ENCODE measurements at places on chromosomes 5 and 9.

GRCh38 chr9:137815256-137816255 is 62.0 kb upstream of the CACNA1B start:
- DNase-seq: no peak

GRCh38 chr5:116441223-116441622 is 133.4 kb downstream of the SEMA6A start:
- no peak for DNase-seq

DNA sequence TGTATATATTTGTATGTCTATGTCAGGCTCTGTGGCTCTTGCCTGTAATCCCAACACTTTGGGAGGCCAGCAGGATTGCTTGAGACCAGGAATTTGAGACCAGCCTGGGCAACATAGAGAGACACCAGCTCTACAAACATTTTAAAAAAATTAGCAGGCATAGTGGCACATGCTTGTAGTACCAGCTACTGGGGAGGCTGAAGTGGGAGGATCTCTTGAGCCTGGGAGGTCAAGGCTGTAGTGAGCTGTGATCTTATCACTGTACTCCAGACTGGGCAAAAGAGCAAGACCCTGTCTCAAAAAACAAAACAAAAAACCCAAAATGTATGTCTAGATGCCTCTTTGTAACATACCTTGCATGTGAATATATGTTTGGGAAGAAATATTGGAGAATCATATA is 15.8 kb downstream of the ARRDC3 start:
- DNase-seq: no peak

GRCh38 chr5:66143473-66144073 is 527 bp upstream of the SREK1 start:
- DNase-seq: no peak

- DNase-seq: no peak
Measured at GRCh38 chr9:12516573-12516972, 176.6 kb upstream of the TYRP1 start.

DNA sequence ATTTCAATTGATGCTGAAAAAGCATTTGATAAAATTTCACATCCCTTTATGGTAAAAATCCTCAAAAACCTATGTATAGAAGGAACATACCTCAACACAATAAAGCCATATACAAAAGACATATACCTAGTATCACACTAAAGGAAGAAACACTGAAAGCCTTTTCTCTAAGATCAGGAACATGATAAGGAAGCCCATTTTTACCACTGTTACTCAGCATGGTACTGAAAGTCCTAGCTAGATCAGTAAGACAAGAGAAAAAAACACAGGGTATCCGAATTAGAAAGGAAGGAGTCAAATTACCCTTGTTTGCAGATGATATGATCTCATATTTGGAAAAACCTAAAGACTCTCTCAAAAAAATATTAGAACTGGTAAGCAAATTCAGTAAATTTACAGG is 350.2 kb upstream of the PDE4D start:
- no peak for DNase-seq

GRCh38 chr5:36689225-36689624 is 82.8 kb downstream of the SLC1A3 start:
- no peak for DNase-seq

GRCh38 chr5:132410451-132411303 is 41.2 kb downstream of the SLC22A5 start:
- peak; percentile 92 for DNase-seq

DNA sequence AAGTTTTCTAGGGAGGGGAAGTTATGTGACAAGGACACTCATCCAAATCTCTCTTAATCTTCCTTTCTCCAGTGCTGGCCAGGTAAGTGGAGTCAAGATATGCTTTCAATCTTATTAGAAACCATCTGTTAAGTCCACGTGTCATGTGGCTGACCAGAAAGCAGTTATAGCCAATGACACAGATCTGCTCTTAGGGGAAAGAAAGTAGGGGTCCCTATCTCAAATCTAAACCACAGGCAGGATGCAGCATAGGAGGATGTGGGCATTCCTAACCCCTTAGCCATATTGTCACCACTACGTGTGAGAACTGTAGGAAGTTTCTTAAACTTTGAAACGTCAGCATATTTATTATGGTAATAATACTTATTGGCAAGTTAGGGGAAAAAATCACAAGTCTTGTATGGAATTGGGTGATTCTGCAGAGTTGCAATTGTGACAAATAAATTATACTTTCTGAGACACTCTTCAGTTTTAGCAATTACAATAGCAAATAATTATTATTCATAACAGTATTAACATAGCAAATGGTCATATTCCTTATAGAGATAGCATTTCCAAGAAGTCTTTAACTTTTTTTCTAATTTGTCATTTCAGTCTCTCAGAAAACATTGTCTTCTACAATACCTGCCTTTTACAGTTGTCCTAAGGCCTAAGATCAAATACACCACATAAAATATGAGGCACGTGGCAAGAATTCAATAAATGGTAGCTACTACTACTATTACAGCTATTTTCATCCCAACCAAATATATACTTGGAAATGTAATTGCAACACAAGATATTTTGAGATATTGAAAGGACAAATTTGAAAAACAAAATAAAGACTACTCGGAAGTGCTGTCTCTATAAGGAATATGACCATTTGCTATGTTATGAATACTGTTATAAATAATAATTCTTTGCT is 236.9 kb downstream of the PDE4D start:
- no peak for DNase-seq

DNA sequence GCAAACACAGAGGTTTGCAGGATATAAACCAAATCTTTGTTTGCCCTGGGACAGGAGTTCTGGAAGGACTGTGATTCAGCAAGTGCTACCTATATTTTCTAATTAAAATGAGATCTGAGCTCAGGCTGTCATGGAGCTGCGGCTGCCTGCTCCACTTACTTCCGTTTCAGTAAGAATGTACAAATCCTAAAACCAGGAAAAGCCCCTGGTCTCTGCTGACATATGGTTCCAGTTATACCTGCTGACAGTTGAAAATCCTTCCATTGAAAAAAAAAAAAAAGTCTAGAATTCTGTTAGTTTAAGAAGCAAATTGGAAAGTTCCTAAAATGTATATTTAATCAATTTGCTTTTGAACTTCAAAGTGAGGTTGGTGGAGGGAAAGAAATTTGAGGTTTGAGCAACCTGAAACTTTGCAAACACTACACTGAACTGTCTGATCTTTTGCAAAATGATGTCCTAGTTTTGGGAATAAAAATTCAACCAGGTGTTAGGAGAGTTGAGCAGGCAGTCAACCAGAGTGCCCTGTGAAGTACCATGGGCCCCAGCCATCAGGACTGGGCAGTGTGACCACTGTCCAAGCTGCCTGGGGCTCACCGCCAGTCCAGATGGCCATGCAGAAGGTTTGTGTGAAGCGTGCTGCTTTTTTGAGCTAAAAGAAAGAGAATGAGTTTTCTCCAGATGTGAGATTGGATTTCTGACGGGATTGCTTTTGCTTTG is 50.6 kb downstream of the SHB start:
- DNase-seq: no peak

- peak; percentile 30 for DNase-seq
Measured at GRCh38 chr5:6827526-6828219, 114.4 kb downstream of the TENT4A start.

DNA sequence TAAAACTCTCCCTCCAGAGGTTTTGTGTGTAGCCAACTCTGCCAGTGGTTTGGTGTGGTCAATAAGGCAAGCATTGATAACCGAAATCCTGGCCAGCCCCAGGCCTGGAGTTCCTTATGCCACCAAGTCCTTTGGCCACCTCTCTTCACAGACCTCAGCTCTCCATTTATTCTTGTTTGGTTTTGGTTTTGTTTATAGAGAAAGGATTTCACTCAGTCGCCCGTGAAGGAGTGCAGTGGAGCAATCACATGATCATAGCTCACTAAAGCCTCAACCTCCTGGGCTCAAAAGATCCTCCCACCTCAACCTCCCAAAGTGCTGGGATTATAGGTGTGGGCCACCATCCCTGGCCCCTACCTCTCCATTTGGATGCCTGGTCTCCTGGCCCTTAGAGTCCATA is 55.4 kb upstream of the PPARGC1B start:
- no peak for DNase-seq

GRCh38 chr5:138504799-138505198 is 38.2 kb downstream of the ETF1 start:
- no peak for DNase-seq

DNA sequence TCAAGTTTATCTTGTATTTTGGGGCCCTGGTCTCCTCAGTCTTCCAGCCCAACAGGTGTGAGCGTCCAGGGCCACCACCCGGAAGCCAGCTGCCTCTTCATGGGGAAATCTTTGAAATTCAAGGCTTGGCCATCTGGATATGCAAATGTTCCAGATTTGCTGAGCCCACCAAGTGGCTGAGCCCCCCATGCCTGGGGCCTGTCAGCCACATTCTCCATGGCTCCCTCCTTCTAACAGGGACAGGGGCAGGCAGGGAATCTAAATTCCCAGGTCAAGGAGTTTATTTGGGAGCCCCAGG is 14.2 kb upstream of the CXXC5 start:
- no peak for DNase-seq

- DNase-seq: no peak
Measured at GRCh38 chr9:133844881-133845410, 106.8 kb upstream of the SARDH start.

DNA sequence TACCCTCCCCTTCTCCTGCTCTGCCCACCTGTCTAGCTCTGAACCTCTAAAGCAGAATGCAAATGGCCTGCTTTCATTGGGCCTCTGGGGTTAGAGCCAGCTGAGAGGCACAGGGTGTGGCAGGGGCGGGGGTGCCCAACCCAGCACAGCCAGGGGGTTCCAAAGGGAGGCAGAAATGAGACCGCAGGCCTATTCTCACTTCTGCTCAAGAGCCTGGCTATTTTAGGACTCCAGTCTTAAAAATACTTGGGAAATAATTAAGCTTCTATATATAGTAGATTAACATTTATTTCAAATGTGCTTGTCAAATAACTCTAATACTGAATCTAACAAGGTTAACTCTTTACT is 5.7 kb downstream of the QSOX2 start:
- no peak for DNase-seq

DNA sequence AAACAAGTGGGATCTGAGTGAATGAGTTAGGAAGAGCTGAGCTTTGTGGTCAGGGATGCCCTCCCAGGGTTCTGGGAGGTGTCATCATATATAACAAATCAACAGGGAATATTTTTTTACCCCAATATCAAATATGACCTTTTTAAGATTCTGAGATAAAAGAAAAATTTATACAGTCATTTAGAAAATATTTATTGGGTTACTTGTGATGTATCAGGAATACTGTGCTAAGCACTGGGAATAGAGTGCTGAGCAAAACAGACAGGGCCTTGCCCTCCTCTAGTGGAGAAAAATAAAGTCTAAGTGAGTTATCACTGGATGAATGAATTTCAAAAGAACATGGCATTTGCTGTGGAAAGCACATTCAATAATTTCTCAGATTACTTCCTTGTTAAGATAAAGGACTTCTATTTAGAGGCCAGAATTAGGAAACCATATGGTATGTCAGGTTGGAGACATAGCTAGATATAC is 102.9 kb downstream of the BOD1 start:
- DNase-seq: no peak

DNA sequence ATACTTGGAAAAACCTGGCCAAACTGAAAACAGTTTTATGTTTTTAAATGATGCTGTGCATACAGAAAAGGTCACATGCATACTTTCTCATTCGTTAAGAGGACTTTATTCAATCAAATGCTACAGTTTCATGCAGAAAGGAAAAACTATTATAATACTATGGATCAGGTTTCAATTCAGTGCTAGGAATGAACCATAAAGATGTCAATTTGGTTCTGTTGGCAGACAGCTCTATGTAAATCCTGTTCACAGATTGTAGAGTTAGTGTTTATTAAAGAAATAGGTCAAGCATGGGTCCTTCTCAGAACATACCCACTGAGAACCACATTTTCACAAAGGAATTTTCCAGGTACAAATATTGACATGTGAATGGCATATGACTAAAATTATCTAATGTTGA is 57.1 kb downstream of the RETREG1 start:
- DNase-seq: no peak

GRCh38 chr5:137604348-137605095 is 105.4 kb upstream of the SPOCK1 start:
- DNase-seq: peak; percentile 25

DNA sequence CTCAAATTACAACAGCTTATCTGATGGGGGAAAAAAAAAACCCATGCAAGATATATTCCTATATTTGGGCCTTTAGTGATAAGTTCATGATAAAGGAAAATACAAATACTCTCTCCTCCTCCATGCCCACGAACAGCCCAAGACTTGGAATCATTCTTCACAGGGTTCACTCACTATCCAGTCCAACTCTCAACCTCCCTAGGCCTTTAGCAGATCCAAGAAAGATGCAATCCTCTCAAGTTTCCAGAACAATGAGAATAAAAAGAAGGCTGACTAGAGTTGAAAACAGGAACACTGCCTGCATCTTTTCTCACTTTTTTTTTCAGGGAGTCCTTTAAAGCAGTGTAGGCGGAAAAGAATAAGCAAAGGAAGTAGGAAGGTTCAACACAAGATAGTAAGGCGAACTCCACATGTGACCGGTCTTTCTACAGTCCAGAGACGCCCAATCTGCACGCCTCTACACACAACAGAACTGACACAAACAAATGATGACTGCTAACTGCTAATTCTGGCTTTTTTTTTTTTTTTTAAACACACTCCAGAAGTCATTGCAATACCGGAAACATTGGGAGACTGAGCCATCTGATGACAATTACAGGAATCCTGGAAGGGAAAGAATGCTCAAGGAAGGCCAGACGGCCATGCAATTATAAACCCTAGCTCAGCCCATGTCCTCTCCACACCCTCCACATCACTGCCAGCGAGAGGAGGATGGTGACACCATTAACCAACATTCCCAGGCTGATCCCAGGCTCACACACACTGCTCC is 75.4 kb downstream of the BNC2 start:
- DNase-seq: no peak

DNA sequence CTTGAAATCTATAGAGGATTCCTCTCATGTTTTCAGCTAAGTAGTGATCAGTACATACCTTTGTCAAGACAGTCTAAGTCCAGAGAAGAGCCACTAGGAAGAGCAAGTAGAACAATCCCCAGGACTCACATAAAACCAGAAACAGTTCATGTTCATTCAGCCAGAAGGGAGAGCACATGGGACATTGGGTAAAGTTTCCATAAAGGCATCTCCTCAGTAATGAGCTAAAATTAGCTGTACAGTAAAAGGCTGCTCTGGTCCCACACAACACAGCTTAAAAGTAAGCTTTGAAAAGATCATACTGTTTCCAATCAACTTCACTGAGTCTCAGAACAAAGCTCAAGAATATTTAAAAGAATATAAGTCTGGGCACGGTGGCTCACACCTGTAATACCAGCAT is 32.4 kb downstream of the HOMER1 start:
- no peak for DNase-seq

GRCh38 chr9:83649515-83649914 is 26.6 kb downstream of the IDNK start:
- no peak for DNase-seq

DNA sequence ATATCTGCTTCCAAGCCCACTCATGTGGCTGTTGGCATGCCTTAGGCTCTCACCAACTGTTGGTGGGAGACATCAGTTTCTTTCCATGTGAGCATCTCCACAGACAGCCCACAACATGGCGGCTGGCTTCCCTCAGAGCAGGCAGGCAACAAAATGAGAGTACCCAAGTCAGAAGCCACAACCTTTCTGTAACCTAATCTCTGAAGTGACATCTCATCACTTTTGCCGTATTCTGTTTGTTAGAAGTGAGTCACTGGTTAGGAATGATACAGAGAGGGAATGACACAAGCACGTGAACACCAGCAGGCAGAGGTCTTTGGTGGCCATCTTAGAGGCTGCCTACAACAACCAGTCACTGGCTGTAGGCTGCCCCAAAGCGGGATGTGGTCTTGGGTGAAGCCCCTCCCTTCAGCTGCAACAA is 88.6 kb upstream of the RASGRF2 start:
- DNase-seq: no peak
